ENCODE measurements at places on chromosomes 12 and 14.

DNA sequence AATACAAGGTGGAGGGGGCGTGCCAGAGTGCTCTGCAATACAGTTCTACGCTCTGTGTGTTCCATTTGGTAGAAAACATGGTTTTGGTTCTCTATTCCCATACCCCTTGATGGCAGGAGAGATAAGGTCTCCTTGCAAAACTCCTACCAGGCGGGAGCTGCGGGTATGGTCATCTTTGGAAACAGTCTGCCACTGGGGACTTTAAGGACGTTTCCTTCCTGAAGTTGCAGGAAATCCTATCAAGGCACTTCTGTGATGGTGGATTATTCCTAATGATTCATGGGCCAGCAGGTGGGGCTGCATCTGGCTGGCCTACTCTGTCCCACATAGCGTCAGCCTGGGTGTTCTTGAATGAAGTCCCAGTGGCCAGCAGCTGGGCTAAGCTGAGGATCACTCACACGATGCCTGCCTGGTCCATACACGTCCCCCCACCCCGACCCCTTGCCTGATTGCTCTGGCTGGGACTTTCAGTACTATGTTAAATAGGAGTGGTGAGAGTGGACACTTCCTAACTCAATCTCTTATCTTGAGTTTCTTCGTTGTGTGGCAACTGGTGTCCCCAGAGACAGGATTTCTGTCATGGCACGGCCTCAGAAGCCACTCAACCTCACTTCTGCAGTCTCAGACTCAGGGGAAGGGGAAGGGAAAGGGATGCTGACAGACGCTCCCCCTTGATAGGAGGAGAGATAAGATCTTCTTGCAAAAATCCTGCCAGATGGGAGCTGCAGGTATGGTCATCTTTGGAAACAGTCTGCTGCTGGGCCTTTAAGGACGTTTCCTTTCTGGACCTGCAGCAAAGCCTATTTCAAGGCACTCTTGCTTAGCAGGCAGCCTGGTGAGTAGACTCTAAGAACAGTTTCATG lies 61.0 kb upstream of the FKBP4 start:
- DNase-seq, result no peak

DNA sequence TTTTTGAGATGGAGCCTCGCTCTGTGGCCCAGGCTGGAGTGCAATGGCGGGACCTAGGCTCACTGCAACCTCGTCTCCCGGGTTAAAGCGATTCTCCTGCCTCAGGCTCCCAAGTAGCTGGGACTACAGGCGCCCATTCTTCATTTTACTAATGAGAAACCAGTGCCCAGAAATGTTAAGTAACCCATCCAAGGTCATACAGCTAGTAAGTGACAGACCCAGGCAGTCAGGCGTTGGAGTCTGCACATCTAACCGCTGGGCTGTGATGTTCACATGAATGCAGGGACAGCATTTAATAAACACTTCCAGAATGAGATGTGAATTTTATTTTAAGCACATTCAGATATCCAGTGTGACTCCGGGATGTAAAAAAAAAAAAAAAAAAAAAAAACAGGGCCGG lies 1.3 kb upstream of the TRIP11 start:
- no peak for DNase-seq

GRCh38 chr14:31582836-31583452 lies 21.7 kb downstream of the NUBPL start:
- DNase-seq, result no peak

- DNase-seq, result no peak
These were observed 4.8 kb downstream of the TNFAIP2 start for GRCh38 chr14:103127861-103128598.

- no peak for DNase-seq
These were observed 138.7 kb upstream of the MED13L start for GRCh38 chr12:116416166-116416565.

DNA sequence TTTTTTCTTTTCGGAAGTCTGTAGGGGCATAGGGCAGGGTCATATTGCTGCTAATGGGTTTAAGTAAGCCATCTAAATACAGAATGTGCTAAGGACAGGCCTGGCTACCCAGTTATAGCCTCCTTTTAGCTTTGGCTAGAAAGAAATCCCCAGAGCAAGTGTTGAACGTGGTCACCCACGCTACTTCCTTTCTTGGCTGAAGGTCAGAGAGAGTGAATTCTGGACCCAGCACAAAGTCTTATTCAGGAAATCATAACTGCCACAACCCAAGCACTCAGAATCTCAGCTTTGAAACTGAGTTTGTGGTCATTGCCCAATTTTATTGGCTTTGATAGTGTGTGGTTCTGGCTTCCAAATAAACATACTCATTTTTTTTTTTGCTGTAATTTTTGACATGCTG lies 542.1 kb upstream of the ATP2B1 start:
- no peak for DNase-seq

DNA sequence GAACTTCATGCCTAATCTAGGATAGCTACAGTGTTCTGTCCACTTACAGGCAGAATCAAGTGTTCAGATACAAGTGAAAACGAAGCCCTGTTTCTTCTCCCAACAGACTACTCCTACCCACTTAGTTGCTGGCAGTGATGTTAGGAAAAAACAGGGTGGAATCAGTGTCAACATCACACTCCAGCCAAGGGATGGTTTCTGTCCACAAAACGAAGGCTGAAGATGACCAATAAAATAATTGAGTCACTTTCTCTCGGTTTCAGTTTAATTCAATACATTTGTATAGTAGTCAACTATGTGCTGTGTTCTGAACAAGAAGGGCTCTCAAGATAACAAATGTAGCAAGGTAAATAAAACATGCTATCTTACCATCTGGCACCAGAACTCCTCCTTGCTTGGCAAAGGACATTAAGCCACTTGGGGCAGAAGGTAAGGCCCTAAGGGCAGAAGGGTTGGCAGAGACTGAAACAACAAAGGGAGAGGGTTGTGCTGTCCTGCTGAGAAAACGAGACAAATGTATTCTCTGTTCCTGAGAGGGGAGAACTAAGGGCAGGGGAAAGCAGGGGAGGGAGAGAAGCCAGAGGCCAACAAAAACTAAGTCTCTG lies 393.6 kb downstream of the DPF3 start:
- no peak for DNase-seq

DNA sequence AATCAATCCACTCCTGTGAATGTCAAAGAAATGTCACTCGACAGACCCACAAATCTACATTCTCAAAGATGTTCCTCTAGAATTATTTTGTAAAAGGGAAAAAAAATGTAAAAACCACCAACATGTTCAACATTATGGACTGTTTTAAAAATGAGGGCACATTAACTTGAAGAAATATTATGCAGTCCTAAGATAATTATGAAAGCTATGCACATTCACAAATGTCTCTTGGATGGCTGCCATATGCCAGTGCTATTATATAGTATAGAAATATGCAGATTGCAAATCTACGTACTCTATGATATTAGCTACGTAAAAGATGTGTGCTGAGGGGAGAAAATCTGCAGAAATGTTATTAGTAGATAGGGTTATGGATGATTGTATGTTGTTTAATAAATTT lies 334.2 kb downstream of the BMP4 start:
- no peak for DNase-seq

- DNase-seq, result no peak
These were observed 102.9 kb downstream of the ADCK1 start for GRCh38 chr14:77902811-77903210.
